ENCODE measurements at places on chromosomes 6 and 20. TPM values are rescaled to one million over a fixed set of nuclear protein-coding genes. Genes with fewer than 3 reads are reported as not detected.

The TSPYL1 gene
- polyA plus RNA-seq = 94.2 TPM

- no peak overlapping the region for H3K27ac ChIP-seq
- H3K4me3 ChIP-seq = no peak overlapping the region
- no peak for DNase-seq
Measured at GRCh38 chr6:35392111-35392702, 49.8 kb downstream of the PPARD start.

DNA sequence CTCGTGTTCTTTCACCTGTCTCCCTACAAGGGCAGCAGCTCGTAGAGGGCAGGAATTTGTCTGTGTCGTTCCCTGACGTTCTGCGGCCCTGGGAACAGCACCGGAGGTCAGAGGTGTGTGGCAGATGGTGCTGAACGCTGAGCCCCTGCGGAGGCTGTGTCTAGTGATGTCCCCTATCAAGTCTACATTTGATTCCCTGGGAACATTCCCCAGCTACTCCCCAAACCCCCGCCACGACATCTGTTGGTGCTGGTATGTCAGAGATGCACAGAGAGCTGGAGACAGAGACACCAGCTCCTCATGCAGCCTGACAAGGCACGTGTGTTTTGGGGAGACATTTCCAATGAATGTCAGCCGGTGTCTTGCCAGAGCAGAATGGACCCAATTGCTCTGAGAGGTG is 7.7 kb downstream of the PMEPA1 start:
- no peaks in the 10 kb centered on the region for H3K27me3 ChIP-seq
- no peak for DNase-seq
- H3K36me3 ChIP-seq = no peaks in the 10 kb centered on the region
- H3K27ac ChIP-seq = peak overlapping the region; percentile 99
- H3K4me3 ChIP-seq = peak overlapping the region; percentile 85

The CD109 gene
- polyA plus RNA-seq = not detected

The PROCR gene
- polyA plus RNA-seq = not detected

The IP6K3 gene
- polyA plus RNA-seq = not detected

GRCh38 chr6:68741501-68742386 is 106.7 kb downstream of the ADGRB3 start:
- no peaks in the 10 kb centered on the region for H3K27me3 ChIP-seq
- H3K36me3 ChIP-seq = no peaks in the 10 kb centered on the region
- no peak for DNase-seq
- H3K27ac ChIP-seq = no peak overlapping the region

The SLC12A5 gene
- polyA plus RNA-seq = not detected

The GTPBP2 gene
- 17.3 TPM for polyA plus RNA-seq

- peak; percentile 42 for DNase-seq
- H3K27ac ChIP-seq = peak overlapping the region; percentile 48
- H3K27me3 ChIP-seq = no peaks in the 10 kb centered on the region
- H3K4me1 ChIP-seq = peaks cover 26% of the 10 kb centered on the region
Measured at GRCh38 chr6:120938876-120939472, 395.3 kb downstream of the TBC1D32 start.

DNA sequence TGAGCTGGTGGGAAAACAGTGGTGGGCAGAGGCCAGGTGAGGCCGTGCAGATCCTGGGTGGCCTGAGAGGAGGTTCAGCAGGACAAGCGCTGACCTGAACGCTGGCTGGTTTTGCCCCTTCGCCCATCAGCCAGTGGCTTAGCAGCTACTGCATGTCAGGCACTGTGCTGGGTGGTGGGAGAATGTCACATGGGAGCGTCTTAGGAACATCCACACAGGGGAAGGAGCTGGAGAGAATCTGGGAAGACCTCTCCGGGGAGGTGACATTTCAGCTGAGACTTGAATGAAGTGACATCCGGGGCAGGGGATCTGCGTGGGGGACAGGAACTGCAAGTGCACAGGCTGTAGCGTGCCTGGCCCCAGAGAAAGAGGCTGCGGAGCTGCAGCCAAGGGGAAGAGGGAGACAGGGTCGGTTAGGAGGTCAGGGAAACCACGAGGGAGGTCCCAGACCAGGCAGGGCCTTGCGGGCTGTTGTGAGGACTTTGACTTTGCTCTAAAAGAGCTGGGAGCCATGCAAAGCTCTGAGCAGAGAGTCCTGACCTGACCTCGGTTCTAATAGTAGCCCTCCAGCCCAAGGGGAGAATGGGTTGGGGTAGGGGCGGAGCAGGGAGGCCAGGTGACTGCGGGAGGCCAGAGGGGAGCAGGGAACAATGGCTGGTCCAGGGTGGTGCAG is 156.8 kb upstream of the PTPN1 start:
- DNase-seq = no peak
- H3K4me1 ChIP-seq = peaks cover 9% of the 10 kb centered on the region
- no peaks in the 10 kb centered on the region for H3K36me3 ChIP-seq
- peaks cover 49% of the 10 kb centered on the region for H3K27me3 ChIP-seq
- H3K4me3 ChIP-seq = no peak overlapping the region
- H3K27ac ChIP-seq = no peak overlapping the region

DNA sequence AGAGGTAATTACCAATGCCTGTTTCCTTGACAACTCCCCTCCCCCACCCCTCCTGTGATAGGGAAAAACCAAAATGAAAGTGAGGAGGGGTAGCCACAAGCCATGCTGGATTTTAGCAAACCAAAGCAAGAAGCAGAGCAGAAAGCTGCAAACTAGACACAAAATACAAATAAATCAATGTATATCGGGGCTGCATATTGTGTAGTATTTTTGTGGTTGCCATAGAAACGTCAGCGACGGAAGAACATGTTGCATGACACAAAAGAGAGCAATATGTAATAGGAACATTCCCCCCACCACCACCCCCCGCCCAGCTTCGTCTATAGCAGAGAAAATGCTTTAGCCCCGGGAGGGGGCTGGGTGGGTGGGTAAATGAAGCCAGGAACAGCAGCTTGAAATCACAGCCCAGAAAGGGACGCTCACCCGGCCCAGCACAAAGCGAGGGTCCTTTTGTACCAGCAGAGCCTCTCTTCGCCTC is 548 bp downstream of the AGPAT4 start:
- H3K27me3 ChIP-seq = peaks cover 19% of the 10 kb centered on the region
- DNase-seq = peak; percentile 49

DNA sequence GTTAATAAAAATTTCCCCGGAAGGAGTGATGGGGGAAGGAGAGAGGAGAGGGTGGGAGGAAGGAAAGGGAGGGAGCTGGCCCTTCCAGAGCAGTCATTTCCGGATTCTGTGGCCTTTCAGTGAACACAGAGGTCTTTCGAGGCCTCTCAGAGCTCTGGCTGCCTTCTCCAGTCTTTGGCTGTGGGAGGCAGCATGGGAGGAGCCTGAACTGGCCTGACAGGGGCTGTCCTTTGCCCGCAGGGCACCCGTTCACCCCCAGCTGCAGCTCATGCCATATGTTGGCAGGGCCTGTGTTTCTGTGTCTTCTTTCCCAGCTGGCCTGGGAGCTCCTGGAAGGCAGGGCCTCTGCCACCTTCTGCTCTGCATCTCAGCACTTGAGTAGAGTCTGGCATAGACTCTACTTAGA is 95.5 kb downstream of the PPP1R14C start:
- peaks cover 11% of the 10 kb centered on the region for H3K27me3 ChIP-seq
- no peak for DNase-seq
- H3K4me1 ChIP-seq = peaks cover 13% of the 10 kb centered on the region
- no peaks in the 10 kb centered on the region for H3K36me3 ChIP-seq
- no peak overlapping the region for H3K4me3 ChIP-seq

GRCh38 chr20:46995561-46996142 is 101.0 kb downstream of the EYA2 start:
- no peaks in the 10 kb centered on the region for H3K36me3 ChIP-seq
- no peak overlapping the region for H3K4me3 ChIP-seq
- DNase-seq = no peak
- H3K27ac ChIP-seq = no peak overlapping the region
